D721Med (cell line): ENCODE measurements at places on chromosomes 7 and 10.

DNA sequence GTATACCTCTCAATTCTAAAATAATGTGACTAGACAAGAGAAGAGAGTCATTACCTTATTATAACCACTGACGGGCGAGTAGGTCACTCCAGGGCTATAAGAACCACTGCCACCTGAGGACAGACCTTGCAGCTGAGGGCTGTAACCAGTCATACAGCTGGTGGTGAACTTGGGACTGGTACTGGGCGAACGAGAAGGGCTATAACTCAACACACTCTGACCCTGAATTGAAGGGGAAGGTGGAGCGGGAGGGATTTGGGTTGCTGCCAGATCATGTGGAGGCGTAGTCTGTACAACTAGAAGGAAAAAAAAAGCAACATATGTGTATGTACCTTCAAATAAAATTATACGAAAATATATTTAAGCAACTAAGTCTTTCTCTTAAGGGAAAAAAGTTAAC is 3.4 kb downstream of the TMEM209 start:
- DNase-seq = no peak

GRCh38 chr10:86536294-86536861 is 14.8 kb upstream of the WAPL start:
- DNase-seq = no peak

DNA sequence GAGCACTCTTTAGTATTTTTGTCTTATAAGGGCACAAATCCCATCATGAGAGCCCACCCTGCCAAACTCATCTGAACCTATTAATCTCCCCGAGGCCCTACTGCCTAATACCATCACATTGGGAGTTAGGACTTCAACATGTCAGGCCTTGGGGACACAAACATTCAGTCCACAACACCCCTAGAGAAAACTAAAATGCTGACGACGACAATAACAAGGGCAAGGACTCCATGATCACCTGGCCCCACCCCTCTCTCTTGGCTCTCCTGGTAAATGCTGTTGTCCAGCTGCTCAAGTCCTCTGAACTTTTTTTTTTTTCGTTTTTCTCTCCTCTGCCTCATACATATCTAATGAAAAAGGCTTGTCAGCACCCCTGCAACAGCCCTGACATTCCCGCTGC is 118.8 kb upstream of the MKI67 start:
- DNase-seq = no peak

DNA sequence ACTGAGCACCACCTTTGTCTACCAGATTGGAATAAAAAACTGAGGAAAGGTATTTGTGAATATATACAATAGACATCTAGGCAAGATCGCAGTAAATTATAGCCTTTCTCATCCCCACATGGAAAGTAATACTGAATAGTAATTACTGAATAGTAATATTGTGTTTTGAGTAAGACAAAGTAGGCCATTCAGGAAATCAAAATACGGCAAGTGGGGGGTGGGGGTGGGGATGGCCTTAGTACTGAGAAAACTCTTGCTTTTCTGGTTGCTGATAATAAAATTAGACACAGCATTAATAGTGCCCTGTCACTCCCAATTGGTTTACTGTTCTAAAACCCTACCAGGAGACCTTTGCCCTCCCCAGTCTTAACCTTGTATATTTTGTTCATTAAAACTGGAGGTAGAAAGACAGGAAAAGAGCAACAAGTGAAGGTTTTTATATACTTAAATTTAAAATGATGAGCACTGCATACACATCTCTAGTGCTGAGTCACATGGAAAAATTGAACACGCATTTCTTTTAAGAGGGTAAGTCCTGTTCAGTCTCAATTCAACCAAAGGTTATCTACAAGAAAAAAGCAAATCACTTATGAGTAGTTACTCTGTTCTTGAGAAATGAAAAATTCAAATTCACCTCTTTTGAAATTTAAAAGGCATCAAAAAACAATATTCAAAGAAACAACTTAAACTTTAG is 65.6 kb downstream of the IGF2BP3 start:
- no peak for DNase-seq

DNA sequence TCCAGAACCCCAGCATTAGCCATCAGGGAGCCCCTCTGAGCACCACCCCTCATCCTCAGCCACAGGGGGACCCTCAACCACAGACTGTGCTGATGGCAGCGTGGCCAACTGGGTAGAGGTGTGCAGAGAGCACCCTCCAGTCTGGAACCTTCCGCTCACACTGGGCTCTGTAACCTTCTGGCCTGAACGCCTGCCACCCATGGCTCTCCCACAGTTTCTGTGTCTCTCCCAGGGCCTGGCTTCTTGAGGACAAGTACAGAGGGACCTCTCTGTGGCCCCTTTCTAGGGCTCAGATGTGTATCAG is 503.0 kb upstream of the MGMT start:
- no peak for DNase-seq
